ENCODE measurements at places on chromosomes 2 and 18. TPM values are rescaled to one million over a fixed set of nuclear protein-coding genes. Genes with fewer than 3 reads are reported as not detected.

ALPG gene
- not detected for total RNA-seq

DNA sequence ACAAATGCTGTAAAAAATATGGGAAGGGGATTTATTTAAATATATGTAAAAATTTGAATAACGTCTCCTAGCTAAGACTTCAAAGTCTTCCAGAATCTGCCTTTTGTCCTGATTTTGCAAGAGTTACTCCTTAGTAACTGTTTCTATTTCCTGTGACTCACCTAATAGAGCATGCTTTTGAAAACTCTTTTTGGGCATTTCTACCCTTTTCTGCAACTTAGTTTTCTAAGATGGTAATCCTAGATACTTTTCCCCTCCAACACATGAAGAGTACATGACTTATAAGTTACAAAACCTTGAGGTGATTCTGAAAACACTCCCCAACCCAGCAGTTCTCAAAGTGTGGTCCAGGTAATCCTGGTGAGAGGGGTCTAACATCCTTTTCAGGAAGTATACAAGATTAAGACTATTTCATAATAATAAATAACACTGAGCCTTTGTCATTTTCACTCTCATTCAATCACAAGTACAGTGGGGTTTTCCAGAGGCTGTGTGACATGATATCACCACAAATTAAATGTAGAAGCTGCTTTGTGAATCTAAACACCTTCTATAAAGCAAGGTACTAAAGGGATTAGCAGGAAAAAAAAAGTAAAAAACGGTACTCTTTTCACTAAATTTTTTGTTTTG, 31.9 kb downstream of the PPP4R3B start:
- DNase-seq = no peak

- DNase-seq = no peak
These were observed 101.5 kb upstream of the CCDC195 start for GRCh38 chr2:224817676-224818075.

- no peak for DNase-seq
These were observed 21.6 kb downstream of the ATG16L1 start for GRCh38 chr2:233273120-233273519.

DNA sequence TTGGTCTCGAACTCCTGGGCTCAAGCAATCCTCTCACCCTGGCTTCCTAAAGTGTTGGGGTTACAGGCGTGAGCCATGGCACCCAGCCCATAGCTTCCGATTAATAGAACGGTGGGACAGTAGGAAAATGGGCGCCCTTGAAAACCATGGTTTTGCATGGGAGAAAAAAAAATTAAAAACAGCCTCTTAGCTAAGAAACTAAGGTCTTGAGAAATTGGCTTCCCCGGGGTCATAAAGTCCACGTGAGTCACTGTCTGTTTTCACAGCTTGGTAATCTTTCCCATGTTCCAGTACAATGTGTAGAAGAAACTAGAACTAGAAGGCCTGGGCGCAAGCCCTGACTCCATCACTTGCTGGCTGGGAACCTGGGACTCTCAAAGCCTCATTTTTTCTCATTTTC, 20.7 kb downstream of the B3GNT2 start:
- DNase-seq = no peak

GRCh38 chr18:73691118-73691517, 456.5 kb downstream of the FBXO15 start:
- DNase-seq = peak; percentile 69

DNA sequence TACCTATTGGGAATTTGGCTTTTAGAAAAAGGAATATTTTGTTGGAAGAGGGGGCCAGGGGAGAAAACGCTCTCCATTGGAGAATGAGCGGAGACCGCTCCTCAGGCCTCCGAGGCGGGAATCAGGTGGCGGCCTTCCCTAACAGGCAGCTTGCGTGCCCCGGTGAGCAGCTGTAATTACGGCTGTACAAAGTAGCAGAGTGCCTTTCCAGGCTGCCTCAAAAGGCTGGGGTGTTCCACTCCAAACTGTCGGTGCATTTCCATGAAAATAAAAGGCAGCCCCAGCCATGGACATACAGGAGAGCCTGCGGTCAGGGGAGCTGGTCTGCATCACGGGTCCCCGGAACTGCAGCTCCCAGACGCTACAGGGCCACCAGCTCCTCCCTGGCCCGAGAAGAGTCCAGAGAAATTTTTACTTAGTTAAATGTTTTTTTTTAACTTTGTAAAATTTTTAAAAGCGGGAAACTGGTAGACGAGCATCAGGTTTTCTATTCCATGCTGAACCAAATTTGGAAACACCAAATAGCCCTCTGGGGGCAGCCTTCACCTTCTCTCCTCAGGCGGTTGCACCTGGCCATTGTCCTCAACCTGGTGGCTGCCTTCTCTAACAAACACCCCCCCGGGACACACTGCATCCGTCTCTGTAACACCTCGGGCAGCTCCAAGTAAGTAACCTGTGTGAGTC, 209.3 kb upstream of the SALL3 start:
- DNase-seq = no peak

DNA sequence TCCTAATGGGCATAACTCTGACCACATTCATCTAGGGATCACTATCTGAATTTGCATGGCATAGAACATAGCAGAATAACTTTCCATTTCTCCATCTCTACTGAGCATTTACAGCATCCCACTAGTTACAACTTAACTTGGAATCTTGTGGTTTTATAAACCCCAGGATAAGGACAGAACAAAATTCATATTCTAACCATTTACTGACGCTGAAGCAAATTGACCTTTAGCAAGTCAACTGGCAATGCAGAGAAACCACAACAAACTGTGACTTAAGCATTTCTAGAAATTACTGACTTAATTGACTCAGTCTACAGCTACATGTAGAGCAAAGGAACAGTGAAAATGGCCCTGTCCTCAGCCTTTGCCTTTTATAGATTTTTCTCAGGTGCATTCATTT, 61.2 kb downstream of the DCC start:
- no peak for DNase-seq

DNA sequence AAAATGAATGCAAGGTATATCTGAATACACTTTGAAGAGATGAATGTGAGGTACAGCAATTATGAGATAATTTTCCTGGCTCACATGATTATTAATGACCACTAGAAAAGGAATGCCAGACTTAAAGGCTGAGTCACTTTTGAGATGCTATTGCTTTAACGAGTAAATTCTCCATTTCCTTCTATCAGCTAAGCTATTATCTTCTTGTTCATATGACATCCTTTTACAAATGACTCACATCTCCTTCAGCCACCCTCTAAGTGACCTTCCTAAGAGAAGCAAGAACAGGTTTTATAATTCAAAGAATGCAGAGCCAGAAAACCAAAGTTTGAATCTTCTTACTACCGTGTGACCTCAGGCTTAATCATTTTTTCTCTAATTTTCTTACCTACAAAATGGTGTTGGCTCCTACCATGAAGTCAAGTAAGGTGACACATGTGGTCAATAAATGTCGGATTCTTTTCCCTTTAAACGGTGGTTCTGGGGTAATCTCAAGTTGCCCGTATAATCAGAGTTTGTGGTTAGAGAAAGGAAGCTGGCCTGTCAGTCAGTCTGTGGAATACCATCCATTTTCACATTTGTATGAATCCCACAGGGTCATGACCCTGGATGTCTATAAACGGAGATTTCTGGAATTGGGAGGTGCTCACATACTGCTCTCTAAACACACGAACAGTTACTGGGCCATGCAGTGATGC, 184.0 kb upstream of the PID1 start:
- DNase-seq = no peak

- DNase-seq = no peak
These were observed 227.7 kb downstream of the GPD2 start for GRCh38 chr2:156663757-156664409.

DPYSL5 gene
- under 0.01 TPM for total RNA-seq

RAMP1 gene
- total RNA-seq = not detected

- DNase-seq = no peak
These were observed 71.4 kb upstream of the THOC1 start for GRCh38 chr18:339200-339599.

DNA sequence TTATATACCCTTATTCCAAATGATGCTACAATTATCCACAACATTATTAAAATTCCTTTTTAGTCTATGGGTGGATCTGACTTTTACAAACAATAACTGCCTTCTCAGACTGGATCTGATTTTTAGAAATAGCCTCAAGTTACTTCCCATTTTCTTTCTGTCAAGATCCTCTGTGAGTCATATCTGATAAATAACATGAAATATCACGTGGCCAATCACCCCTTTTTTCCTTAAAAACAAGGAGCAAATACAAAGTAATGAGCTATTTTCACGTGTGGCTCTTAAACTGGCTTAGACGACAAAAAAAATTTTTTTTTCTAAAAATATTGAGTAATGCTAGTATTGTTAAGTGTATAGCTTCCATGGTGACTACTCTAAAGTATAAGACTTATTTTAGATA, 6.7 kb downstream of the PELI1 start:
- peak; percentile 51 for DNase-seq

- DNase-seq = peak; percentile 81
These were observed 42.9 kb upstream of the TUBA3E start for GRCh38 chr2:130241041-130241707.

DNA sequence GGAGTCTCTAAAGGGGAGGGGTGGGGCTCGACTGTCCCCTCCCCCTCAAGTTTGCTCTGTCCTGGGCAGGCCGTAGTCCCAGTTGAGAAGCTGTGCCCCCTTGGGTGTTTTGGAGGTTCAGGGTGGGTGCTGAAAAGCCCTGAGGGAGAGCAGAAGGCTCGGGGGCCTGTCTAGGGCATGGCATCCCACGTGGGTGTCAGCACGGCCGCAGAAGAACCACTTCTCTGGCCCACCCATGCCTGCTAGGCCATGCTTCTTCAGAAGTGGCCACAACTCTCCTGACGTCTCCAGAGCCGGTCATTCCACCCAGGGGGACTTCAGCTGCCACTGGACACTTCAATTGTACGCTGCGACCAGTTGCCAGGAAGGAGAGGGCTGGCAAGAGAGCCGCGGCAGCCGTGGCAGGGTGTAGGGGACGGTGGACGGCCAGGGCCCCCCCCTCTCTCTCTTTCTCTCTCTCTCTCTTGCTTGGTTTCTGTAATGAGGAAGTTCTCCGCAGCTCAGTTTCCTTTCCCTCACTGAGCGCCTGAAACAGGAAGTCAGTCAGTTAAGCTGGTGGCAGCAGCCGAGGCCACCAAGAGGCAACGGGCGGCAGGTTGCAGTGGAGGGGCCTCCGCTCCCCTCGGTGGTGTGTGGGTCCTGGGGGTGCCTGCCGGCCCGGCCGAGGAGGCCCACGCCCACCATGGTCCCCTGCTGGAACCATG, at the start of gene INPP5D:
TSS of gene INPP5D (plus strand) at position 546 of the 704 bp plus-strand sequence. CDS start at position 683, 137 bp downstream.
- peak; percentile 69 for DNase-seq

- DNase-seq = peak; percentile 40
These were observed 233.0 kb upstream of the TNP1 start for GRCh38 chr2:217092710-217093379.

CYP27A1 gene
- total RNA-seq = 19.2 TPM

- no peak for DNase-seq
These were observed 11.8 kb downstream of the ARHGAP15 start for GRCh38 chr2:143140864-143141661.

TLK1 gene
- 12.5 TPM for total RNA-seq

DNA sequence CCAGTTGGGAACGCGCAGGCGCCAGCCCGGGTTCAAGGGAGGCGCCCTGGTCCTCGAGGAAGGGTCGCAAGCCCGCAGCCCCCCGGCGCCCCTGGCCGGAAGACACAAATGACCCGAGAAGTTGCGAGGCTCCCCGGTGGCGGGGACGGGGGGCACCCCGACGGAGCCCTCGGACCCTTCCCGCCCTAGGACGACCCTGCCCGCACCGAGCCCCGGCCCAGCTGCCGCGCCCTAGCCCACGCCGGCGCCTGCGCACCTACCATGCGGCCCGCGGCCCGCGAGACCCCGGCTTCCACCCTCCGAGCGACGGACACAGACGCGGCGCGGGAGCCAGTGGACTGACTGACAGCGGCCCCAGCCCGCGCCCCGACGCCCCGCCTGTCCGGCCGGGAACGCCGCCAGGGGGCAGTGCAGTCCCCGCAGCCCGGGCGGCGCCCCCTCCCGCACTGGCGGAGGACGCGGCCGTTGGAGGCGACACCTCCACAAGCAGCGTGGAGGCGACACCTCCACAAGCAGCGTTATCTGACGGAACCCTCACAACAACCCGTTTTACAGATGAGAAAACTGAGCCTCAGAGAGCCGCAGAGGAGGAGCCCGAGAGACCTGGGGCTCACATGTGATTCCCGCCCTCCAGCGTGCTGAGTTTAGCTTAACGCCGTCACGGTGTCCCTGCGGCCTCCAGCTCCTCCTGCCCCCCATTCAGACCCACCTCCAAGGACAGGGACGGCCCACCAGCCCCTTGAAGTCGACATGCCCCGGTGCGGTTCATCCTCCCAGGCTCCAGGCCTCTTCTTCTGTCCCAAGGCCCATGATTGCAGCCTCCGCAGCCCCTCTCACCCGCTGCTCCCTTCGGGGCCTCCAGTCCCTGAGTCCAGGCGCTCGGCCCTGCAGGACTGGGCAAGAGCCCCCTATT, at the start of gene NMUR1:
TSS of gene NMUR1 (minus strand) at position 347 of the 913 bp plus-strand sequence. CDS start at position 263, 84 bp downstream.
- no peak for DNase-seq

Measured in dermis microvascular lymphatic vessel endothelial cell (primary cell).